T-helper 2 cell treated with Interferon-gamma antibody and Interleukin-4, amounts not matched to agents 100 ng/mL and 5 ng/mL, for 36 hours (primary cell): ENCODE measurements at places on chromosomes 2 and 18. TPM values are rescaled to one million over a fixed set of nuclear protein-coding genes. Genes with fewer than 3 reads are reported as not detected.

Gene KCNS3
- total RNA-seq = not detected in 2 replicates

Gene GALNT14
- total RNA-seq = 0.16 and 0.20 TPM in 2 replicates

Gene CNRIP1
- total RNA-seq = not detected in 2 replicates

Gene SH2D6
- 0.32 and 0.52 TPM in 2 replicates for total RNA-seq

Gene CHRNG
- total RNA-seq = not detected in 2 replicates

Gene SCYGR4
- total RNA-seq = not detected in 2 replicates

Gene MATN3
- not detected in 2 replicates for total RNA-seq

Gene TCF23
- not detected in 2 replicates for total RNA-seq

Gene ERICH2
- total RNA-seq = not detected in 2 replicates

Gene RAX
- not detected in 2 replicates for total RNA-seq

Gene CELF4
- total RNA-seq = not detected in 2 replicates

Gene WDR35
- 3.6 TPM in 2 replicates for total RNA-seq

Gene CRACDL
- total RNA-seq = 0.41 and 0.48 TPM in 2 replicates

Gene TIA1
- 132 and 146 TPM in 2 replicates for total RNA-seq

Gene FAM124B
- total RNA-seq = 4.5 and 4.7 TPM in 2 replicates
